ENCODE measurements at places on chromosomes 2 and 18.

DNA sequence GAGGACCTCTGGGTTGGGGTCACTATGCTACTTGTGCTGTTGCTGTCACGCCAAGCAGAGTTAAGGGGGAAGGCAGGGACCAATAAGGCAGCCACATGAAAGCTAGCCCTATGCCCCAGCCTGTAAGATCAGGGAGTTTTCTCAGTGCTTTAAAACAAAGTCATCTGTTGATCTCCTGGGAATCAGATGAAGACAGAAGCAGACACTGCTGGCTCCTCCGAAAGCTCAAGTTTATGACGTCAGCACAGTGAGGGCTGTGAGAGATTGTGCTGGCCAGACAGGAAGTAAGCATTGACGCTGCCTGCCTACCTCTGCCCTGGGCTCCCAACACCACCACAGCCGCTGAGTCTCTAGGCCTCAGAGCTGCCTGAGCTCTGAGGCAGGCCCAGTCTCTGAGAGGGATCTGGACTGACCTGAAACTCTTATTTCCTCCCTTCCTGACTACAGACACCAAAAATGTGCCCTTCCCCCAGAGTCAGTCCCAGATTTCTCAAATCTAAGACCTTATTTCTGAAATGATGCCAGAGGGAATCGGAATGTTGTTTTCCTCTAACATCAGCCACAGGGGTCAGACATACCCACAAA, 118.1 kb upstream of the EPAS1 start:
- DNase-seq, result no peak

- DNase-seq, result no peak
Measured at GRCh38 chr2:100683231-100683630, 120.4 kb downstream of the PDCL3 start.

- no peak for DNase-seq
Measured at GRCh38 chr2:62415518-62415917, 90.5 kb downstream of the TMEM17 start.

GRCh38 chr2:195613922-195614321, 43.1 kb upstream of the SLC39A10 start:
- no peak for DNase-seq

- DNase-seq, result no peak
Measured at GRCh38 chr2:197263077-197263476, 47.5 kb downstream of the ANKRD44 start.

DNA sequence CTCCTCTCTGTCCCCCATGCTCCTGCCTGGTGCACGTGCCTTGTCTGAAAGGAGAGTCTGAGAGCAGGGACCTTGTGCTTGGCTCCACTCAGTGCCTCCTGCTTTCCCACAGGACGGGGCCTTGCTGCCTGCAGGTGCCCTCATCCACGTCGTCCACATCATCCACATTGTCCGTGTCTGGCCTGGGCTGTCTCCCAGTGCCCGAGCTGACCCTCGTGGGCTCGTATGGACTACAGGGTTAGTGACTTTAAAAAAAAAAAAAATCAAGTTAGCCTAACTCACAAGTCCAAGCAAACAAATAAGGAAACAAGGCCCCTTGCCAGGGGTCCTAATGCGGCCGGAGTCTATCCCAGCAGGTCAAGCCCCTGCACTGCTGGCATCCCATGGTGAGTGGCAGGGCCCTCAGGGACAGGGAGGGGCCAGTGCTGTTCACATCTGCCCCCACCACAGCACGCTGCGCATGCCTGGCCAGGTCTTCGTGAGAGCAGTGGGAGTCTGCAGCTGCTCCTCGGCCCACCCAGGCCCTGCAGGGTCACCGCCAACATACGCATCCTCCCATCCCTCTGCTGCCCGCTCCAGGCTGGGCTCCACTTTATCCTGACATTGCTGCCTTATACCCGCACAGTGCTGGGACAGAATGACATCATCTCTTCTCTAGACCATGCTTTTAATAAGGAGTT, 232.6 kb downstream of the NDUFA10 start:
- DNase-seq, result no peak

GRCh38 chr18:79252904-79253633, 142.7 kb upstream of the NFATC1 start:
- no peak for DNase-seq

DNA sequence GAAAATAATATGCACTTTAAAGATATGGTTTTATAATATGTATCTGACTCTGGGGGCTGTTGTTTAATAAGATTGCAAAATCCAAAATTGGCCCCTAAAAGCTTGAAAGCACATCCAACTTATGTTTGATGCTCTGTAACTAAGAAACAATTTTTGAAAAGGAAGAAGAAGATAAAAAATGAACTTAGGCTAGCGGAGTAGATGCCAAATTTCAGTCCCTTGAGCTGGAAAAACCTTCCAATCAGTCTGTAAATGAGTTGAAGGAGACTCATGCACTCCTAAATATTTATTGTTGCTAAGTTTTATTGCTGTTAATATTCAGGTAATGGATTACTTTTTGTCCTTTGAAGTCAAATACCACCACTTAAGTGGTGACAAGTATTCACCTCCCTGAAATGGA, 465.0 kb downstream of the ZEB2 start:
- DNase-seq, result no peak

DNA sequence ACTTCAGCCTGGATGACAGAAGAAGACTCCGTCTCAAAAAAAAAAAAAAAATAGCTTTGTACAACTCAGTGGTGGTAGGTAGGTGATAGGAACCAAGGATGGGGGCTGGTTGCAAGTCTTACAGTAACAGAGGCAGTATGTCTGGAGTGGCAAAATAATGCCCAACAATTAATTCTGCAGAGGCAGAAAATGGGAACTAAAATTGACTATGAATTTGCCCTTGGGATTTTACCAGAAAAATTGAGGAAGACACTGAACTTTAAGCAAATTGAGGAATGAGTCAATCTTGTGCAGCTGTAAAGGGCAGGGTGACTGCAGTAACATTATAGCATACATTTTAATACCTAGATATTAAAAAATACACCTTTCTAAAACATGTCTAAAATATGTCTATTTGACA, 292.1 kb upstream of the FBXO11 start:
- no peak for DNase-seq

DNA sequence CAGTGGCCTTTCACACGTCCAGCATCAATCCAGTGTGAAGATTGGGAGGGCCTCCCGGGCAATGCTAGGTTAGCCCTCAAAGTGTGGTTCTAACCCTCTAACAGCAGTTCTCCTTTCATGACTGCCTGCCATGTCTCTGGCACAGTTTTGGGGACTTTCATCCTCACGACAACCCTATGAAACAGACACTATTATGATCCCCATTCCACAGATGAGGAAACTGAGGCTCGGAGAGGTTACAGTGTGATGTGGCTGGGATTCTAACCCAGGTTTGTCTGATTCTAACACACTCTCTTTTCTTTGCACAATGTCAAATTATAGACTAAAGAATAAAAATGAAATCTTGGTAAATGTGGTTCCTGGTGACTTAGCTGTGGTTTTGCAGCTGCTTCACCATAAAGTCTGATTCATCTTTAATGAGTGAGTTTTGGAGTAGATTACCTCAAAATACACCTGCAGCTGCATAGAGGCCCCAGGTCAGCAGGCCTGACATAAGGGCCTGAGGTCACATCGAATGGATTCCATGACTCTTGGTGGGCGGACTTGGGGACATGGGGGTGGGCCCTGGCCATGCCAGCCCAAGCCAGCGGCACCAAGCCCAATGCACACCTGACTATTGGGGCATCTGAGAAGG, 214.4 kb downstream of the GLI2 start:
- DNase-seq, result no peak

DNA sequence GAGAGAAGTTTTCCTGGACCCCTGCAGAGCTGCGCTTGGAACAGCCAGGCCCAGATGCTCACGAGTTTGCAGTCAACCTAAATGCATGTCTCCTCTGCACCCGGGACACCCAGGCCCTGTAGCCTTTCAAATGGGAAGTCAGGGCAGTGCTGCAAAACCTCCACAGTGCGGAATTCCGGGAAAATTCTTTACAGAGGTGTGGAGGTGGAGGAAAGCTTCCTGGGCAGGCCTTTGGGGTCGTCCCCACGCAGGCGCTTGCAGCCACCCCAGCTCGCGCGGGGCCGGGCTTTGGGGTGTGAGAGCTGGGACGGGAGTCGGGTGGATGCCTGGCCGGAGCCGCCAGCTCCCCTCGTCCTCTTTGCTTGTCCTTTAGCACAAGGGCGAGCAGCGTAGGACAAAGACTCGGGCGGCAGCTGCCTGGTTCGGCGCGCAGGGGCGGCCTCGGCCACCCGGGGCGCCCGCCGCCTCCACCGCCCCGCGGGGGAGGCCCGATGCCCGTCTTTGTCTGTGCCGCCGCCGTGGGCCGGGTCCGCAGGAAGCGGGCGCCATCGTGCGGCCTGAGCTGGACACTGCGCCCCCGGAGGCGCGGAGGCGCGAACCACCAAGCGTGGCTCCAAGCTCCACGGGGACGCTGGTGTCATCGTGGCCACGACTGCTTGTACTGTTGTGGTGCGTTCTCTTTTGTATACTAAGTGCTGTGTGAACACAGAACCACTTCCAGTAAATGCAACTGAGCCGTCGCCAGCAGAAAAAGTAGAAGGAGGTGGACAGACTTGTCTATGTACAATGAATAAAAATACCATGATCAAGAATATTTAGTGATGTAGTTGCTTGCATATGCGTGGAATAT, 28.2 kb upstream of the BCL11A start:
- DNase-seq, result peak; percentile 26

DNA sequence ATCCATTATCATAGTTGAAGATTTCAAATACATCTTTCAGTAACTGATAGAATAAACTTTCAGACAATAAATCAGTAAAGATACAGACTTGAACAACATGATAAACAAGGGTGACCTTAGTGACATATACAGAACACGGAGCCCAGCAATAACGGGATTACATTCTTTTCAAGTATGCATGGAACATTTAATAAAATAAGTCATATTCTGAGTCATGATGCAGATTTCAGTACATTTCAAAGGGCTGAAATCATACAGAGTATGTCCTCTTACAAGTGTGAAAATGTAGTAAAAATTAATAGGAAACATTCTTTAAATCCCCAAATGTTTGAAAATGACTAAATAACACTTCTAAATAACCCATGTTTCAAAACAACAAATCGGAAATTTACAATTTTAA, 17.2 kb upstream of the KLHL29 start:
- DNase-seq, result no peak

DNA sequence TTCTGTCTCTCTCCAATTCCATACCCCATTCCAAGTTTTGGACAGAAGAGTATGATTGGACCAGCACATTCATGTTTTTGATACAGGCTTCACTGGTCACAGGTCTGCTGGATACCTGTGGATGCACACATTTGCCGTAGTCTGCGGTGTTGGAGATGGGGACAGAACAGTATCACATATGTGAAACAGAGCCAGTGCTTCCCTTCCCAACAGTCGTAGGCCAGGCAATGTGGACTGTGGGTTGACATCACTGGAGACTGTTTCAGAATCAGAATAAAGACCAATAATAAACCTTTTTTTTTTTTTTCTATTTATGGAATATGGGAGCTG, 18.7 kb downstream of the ACSL3 start:
- no peak for DNase-seq

DNA sequence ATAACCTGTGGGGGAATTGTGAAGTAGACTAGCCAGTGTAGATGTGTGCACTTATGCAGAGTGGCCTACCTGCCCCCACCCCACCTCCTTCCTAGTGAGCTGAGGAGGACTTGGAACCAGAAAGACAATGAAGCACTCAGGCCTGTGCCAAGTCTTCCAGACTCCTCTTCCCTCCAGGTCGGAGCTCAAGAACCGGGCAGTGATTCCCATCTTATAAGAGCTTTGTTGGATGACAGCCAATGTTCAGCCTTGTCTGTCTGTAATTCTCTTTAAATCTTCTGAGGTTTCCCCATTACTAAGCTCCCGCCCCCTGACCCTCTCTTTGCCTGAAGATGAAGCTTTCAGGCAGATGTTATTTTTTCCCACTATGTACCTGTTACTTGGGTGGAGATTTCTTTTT, 121.0 kb downstream of the SMAD2 start:
- DNase-seq, result no peak

GRCh38 chr2:165796819-165797530, 2.9 kb upstream of the GALNT3 start:
- DNase-seq, result no peak

DNA sequence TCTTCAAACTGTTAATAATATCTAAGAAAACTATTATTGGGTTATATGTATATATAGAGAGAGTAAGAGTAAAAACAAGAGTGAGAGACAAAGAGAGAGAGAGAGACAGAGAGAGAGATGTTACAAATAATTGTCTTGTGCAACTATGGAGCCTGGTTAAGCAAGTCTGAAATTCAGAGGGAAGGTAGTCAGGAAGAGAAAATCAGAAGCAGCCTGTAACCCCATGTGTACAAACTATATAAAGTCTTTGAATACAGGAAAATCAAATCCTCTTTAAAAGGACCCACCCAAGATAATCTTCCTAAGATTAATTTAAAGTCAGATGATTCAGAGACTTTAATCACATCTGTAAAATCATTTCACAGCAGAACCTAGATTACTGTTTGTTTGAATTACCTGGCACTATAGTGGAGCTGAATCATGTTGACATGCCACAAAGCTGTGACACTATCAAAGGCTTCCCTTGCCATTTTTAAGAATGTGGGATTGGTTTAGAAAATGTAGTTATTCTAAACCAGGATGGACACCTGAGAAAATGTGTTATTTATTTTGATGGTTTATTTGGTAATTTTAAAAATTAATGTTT, 301.7 kb upstream of the FSIP2 start:
- no peak for DNase-seq

- DNase-seq, result no peak
Measured at GRCh38 chr2:108048752-108049151, 62.4 kb downstream of the SLC5A7 start.

DNA sequence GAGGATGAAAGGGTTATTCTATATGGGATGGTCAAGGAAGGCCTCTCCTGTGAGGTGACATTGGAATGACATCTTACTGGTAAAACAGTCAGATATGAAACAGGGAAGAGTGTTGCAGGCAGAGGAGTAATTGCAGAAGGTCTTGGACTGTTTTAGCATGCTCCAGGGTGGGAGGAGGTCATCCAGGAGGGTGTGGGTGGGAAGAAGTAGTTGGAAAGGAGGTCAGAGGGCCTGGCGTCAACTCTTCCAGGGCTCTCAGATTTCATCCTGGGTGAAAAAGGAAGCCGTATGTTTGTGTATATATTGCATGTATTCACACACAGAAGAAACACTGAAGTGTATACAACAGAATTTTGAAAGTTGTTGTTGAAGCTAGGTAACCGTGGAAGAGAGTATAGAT, 48.2 kb downstream of the ATP9B start:
- no peak for DNase-seq

DNA sequence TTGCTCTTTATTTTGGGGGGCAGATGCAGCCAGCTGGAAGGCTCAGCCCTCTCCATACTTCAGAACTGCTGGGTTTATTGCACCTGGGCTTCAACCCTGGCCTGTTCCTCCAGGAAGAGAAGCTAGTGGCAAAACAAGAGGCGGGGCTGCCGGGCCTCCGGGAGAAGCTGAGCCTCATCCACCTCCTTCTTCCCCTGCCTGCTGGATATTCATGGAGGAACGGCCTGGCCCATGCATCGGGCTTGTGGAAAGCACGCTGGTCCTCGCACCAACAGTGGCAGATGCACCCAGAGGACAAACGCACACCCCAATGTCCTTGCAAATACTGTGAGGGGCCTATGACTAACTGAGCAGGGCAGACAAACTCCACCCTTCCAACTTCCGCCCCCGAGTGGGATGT, 30.6 kb downstream of the FAM178B start:
- DNase-seq, result no peak

- no peak for DNase-seq
Measured at GRCh38 chr2:218536804-218537494, 31.2 kb downstream of the USP37 start.

GRCh38 chr2:62495761-62496160, 10.2 kb downstream of the TMEM17 start:
- no peak for DNase-seq
